ENCODE measurements at places on chromosomes 13 and 19.

- no peak for DNase-seq
These were observed 13.0 kb downstream of the RBM26 start for GRCh38 chr13:79392882-79393563.

DNA sequence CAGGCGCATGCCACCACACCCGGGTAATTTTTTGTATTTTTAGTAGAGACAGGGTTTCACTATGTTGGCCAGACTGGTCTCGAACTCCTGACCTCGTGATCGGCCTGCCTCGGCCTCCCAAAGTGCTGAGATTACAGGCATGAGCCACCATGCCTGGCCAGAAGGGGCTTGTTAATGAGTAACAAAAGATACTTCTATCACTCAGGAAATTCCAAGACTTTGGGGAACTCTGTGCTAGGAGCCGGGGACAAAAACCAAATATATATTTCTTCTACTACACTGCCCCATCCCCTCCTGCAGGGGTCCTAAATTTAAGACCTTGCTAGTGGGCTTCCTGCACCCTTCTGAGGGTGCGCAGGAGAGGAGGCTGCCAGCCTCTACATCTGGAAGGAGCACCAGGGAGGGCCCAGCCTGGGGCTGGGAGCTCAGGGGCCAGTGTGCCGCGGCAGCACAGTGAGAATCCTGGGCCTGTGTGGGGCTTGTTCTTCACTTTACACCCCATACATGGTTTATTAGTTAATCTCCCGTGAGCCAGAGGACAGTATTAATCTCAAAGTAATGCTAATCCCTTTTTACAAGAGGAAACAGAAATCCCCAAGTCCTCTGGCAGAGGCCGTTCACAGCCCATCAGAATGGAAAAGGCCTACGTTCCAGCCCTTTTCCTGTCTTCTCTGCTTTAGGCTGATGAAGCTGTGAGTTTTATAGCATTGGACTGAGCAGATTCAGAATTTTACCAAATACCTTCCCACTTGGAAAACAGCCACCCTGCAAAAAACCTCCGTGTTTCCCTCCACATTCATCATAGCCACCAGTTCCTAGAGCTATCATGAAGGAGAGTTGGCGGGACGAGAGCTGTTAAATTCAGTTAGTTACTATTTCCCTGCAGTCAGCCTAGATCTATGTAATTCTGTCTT, 44.4 kb upstream of the NPAS1 start:
- no peak for DNase-seq

DNA sequence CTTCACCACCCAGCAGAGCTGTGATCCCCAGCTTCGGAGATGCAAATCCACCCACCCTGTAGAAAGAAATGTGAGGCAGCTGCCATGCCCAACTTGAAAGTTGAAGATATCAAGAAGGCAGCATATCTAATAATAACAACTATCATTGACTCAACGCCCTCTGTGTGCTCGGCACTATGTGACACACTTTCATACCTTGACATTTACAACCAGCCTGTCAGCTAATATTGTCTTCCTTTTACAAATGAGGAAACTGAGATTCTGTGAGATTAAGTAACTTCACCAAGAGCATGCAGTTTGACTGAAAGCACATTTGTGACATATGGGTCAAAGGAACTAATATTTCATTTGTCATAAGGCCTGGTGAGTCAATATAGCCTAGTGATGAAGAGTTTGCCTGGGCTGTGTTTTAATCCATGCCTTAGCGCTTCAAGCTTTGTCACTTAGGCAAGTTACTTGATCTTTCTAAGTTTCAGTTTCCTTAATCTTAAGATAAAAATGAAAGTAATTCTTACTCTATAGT, 137.0 kb downstream of the FLT1 start:
- no peak for DNase-seq

GRCh38 chr13:91745967-91746366, 347.5 kb downstream of the GPC5 start:
- no peak for DNase-seq

- no peak for DNase-seq
These were observed 1.5 kb upstream of the TUBB4A start for GRCh38 chr19:6503407-6504201.

GRCh38 chr19:3585301-3586126, at the start of gene GIPC3:
GIPC3 (plus strand) TSS chr19:3585478; CDS start chr19:3585598, 120 bp downstream.
- no peak for DNase-seq

DNA sequence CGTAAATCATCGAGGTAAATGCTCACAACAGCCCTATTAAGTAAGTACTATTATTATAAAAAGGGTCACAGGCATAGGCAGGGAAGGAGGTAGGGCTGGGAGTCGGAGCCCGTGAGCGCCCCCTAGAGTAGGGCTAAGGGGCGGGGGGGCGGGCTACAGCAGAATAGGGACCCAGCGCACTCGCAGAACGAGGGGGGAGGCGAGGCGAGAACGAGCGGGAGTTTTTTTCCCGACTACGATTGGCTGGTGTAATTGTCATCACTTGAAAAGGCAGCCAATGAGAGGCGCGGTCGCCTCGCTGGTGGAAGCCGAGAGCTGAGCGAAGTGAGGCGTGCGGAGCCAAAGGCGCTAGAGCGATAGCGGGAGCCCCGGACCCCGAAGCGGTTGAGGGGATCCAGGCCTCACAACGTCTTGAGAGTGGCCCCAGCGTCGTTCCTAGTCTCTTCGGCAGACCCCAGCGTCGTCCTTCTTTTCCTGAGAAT, 24.2 kb downstream of the KEAP1 start:
- DNase-seq, result peak; percentile 87

DNA sequence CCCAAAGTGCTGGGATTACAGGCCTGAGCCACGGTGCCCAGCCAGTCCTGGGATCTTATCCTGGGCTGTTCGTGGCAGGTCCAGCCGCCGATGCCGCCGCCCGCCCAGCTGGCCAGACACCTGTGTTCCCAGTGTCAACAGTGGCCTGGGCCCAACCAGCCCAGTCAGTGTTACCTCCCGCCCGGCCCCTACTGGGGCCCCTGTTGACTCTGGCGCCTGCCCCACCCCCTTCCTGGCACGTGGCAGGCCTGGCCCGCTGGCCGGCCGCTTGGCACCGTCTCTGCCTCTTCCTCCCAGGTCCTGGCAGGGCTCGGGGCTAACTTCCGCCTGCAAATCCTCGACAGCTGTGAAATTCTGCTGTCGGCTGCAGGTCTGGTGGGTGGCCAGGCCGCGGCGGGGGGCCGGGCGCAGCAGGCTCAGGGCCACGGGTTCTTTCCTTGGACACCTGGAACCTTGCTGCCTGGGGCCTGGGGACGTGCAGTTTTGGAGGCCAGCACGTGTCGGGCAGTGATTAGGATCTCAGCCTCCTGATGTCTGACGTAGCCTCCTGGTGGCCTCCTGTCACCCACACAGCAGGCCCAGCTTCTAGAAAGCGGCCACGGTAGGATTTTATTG, 9.1 kb downstream of the ARID3A start:
- no peak for DNase-seq

DNA sequence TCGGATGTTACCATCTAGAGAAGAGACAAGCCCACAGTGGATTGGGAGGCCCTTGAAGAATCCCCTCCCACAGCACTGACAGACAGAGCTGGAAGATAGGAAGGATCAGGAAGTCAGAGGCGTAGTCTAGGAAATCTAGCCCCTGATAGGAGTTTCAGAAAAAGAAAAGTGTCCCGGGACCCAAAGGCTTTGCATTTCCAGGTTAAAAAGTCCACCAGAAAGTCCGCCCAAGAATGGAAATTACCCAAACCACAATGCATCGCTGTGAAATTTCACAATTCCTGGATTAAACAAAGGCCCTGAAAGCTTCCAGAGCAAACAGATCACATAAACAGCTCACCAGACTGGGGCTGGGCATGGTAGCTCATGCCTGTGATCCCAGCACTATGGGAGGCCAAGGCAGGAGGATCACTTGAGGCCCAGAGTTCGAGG, 146.9 kb downstream of the KDM4B start:
- DNase-seq, result no peak

- no peak for DNase-seq
These were observed 42.3 kb downstream of the USPL1 start for GRCh38 chr13:30659980-30660379.

GRCh38 chr13:44576351-44577235, 463 bp upstream of the TSC22D1 start:
- no peak for DNase-seq

- no peak for DNase-seq
These were observed 21.7 kb downstream of the UBE2L5 start for GRCh38 chr13:30443957-30444404.

GRCh38 chr13:107512551-107512950, 702.8 kb downstream of the LIG4 start:
- peak; percentile 7 for DNase-seq
